ENCODE measurements at places on chromosomes 7 and 10.

DNA sequence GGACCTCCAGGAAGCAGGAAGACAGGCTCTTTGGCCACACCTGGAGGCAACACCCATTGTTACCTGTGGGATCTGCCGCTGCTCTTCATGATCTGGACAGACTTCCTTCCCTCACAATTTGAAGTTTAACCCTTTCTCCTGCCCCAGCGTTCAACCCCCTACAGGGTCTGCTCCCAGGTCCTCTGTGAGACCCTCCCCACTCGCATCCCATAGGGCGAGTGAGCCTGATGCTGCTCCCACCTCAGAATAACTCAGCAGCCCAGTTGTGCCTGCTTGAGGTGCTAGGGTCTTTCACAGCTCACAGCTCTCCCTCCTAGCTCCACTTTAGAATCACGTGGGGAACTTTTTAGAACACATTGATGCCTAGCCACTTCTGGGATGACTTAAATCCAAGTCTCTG is 61.8 kb upstream of the C10orf90 start:
- DNase-seq, result no peak

DNA sequence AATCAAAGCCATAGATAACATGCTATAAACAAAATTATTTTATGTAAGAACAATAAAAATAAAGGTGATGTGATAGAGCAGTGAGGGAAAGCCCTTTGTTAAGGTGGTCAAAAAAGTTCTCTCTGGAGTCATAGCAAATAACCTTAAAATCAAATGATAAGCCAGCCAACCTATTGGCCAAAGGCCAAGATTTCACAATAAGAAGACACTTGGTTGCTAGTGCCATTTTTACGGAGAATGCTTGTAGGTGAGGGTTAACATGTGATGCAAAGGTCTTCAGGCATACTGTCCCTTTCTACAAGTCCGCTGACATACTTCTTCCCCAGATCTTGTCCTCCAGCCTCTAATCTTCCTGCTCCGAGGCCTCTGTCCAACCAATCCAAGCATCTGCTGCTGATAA is 98.2 kb upstream of the ARID5B start:
- no peak for DNase-seq

GRCh38 chr10:131144711-131145375 is 166.7 kb downstream of the TCERG1L start:
- DNase-seq, result no peak

- peak; percentile 85 for DNase-seq
These were observed 3.8 kb upstream of the HOXA4 start for GRCh38 chr7:27134392-27134791.

- no peak for DNase-seq
These were observed 34.1 kb upstream of the ARHGAP22 start for GRCh38 chr10:48638739-48639527.

GRCh38 chr7:150942001-150942590 is 36.0 kb downstream of the KCNH2 start:
- DNase-seq, result peak; percentile 55

DNA sequence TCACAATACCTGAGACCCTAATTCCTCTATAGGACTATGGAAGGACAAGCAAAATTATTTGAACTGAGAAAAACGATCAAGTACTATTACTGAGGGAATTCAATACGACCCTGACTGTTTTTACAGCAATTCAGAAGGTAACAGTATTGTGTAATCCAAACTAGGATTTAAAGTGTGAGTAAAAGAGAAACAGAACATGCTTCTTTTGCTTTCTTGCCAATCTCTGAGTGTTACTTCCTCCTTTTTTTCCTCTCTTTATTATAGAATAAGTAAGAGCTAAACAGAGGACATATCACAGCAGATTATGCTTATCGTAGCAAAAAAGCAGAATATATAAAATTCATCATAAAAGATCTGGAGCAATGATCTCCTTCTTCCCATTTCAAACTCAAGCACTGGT is 292.1 kb downstream of the THSD7A start:
- DNase-seq, result no peak
